ENCODE measurements at places on chromosomes 5 and 9. TPM values are rescaled to one million over a fixed set of nuclear protein-coding genes. Genes with fewer than 3 reads are reported as not detected.

DNA sequence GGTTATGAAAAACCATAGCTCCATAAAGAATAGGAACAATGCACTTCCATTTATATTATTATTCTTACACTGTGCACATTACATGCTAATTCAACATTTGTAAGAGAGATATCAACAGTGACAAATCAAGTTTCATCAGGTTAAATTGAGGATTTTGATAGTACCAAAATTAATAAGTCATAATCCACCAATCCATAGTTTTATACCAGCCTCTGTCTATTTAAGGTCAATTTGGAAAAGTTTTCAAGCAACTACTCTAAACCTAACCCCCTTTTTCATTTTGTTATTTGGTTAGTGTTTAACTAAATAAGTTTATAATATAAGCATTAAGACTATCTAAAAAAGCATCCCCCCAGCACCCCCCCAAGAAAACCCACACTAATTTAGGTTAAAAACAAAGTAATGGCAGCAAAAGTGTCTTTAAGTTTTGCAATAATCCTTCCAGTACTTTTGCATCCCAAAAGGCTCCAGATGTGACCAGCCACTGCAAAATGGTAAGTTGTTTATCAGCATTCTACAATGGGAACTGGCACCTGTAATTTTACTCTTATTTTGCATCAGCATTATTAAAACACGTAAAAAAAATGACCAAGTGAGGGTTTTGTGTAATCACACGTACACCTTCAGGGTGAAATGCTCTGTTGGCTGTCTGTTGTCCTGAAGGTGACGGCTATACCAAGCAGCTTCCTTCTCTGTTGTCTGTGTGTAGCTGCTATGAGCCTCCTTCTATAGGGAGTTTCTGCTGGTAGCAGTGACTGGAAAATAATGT is 36.8 kb upstream of the SSBP2 start:
- DNase-seq, result peak; percentile 69

DNA sequence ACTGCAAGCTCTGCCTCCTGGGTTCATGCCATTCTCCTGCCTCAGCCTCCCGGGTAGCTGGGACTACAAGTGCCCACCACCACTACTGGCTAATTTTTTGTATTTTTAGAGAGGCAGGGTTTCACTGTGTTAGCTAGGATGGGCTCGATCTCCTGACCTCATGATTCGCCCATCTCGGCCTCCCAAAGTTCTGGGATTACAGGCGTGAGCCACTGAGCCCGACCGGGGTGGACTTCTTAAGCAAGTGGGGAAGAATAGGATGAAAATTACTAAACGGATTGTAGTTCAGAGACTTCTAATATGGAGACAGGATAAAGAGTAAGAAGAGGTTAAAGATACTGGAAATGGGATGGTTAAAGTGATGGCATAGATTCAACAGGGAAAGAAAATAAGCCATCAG is 132.3 kb upstream of the IRX2 start:
- DNase-seq, result no peak

DNA sequence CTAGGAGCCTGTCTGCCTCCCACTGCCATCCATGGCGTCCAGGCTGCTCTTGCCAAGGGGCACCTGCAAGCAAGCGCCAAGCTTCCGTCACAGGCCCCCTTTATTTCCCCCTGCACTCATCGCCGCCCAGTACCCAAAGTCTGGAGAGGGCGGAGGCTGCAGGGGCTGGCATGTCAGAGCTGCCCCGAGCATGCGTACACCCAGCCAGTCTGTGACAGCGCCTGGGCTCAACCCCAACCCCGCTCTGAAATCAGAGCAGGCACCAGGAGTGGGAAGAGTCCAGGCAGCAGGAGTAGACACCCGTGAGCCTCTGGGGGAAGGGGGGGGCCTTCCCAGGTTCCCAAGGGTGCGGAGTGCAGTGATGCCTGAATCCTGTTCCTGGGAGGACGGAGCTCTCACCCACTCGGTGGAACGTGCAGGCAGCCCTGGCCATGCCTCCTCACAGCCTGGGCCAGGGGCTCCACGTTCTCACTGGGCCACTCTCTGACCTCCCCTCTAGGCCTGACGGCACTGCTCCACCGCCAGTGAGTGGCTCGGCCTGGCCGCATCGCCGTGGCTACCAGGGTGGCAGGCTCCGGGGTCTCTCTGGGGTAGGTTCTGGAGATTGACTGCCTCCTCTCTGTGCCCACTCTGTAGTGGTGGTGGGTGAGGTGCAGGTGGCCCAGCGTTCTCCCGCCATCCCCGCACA is 469.0 kb downstream of the CDH9 start:
- no peak for DNase-seq

EGFLAM gene
- polyA plus RNA-seq, result 1.9 TPM

MYORG gene
- polyA plus RNA-seq, result 83.0 TPM

CCDC107 gene
- 33.2 TPM for polyA plus RNA-seq
